ENCODE measurements at places on chromosomes 5 and 9.

GRCh38 chr5:173890195-173890991 is 2.2 kb downstream of the CPEB4 start:
- no peak for DNase-seq

DNA sequence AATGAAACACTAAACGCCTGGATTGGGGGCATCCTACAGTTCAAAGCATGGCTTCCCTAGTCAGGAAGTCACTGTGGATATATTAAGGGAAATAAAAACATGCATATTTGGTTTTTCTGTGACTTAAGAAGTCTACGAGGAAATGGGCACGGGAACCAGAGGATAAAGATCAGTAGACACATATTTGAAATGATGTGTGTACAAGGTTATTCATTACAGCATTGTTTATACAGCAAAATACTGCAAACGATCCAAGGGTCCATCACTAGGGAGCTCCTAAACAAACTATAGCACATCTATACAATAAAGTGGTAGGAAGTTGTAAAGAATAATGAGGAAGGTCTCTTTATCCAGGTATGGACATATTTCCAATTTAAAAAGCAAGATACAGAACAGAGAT is 71.8 kb downstream of the EFNA5 start:
- DNase-seq, result no peak

DNA sequence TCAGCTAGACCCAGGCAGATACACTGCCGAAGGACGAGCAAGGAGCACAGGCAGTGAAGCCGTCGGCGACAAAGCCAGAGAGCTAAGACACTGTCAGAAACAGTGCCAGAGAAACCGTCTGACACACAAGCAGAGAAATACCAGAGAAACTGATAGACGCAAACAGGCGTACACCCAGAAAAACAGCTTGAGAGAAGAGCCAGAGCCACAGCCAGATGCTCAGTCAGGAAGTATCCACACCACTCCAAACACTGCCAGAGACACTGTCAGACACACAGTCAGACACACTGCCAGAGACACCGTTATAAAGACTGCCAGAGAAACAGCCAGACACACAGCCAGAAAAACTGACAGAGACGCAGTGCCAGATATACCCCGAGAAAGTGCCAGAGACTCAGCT is 19.1 kb downstream of the CNTFR start:
- DNase-seq, result no peak

DNA sequence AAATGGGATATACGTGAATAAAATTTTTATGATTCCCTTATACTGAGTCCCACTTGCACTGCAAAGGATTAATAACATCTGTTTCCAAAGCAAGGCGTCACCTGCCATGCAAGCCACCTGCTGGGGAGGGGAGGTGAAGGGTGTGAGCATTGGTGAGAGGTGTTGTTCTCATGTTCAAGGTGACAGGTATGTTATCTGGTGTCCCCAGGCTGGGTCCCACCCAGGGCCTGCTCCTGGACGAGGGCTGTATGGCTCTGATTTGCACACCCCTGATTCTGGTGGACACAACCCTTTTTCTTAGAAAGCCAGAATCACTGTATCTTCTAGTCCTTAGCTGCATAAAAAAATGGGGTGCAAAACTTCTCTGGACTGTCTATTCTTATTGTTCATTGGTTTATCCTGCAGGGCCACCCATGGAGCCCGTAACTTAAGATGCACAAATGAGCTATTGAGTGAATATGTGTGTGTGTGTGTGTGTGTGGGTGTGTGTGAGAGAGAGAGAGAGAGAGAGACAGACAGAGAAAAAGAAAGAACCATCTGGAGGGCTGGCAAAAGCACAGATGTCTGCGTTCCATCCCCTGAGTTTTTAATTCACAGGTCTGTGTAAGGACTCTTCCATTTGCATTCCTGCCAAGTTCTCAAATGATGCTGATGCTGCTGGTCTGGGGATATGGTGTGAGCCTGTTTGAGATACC is 53.7 kb downstream of the SYK start:
- no peak for DNase-seq

DNA sequence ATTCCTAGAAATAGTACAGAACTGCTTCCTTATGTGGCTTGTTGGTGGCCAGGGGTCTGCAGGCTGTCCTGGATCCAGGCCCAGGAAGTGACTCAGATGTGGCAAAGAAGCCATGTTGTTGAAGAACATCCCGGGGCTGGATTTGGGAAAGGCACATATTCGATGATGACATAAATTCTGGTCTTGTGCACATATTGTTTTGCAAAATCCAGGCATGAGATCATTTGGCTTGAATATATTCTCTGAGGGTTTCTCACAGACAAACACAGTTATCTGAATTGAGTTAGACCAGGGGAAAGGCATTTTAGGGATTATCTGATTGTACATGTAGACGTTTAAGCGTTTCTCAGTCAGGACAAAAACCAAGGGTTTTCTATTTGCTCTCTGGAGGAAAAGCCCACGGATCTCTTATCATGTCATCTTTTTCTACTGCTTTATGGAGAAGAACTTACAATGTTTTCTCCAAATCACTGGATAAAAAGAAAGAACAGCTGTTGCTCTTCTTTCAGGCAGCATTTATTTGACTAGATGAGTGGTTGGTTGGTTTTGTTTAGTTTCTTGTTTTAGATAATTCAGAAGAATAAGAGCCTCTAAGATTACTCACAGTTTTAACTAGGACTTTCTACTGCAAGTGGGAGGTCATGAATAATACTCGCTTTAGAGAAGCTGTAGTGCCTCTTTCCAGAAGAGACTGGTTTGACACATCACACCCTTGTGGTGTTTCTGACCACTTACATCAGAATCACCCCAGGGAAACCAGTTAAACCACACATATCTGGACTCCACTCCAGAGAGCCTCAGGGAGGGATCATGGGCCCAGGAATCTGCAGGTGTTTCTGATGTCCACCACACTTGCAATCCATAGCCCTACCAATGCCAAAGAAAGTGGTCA is 29.5 kb upstream of the LHFPL2 start:
- no peak for DNase-seq

DNA sequence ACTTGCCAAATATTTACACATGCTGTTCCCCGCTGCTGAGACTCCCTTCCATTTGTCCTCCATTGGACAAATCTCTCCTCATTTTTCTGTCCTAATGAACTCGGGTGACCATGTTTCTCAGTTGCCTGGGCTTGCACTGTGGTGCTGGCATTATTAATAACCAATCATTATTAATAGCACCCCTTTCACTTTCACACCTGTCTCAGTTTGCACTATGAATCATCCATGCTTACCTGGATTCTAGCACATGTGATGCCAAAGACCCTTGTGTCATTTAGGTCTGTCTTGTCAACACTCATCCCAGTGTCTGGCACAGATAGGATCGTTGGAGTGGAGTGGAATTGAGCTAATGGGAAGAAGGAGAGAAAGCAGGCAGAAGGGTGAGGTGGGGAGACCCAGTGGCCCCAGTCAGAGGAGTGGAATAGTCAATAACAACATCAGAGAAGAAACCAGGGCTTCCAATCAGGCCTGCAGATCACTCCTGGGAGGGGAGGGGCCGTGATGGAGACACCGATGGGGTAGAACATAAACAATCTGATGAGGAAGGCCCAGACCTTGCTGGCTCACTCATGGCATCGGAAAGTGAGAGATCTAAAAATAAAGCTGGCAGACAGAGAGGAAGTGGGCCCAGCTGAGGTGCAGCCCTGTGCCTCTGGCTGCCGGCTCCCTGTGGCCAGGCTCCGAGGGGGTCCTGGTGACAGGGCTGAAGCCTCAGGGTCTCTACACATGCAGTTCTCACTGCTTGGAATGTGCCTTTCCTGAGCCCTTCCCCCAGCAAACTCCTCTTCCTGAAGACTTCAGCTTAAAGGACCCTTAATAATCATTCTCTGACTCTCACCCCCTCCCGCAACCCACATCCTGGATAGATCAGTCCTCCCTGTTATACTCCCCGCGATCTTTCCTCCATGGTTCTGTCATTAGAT is 33.5 kb upstream of the CRB2 start:
- peak; percentile 49 for DNase-seq

GRCh38 chr5:146891511-146891910 is 13.0 kb upstream of the PPP2R2B start:
- DNase-seq, result no peak

DNA sequence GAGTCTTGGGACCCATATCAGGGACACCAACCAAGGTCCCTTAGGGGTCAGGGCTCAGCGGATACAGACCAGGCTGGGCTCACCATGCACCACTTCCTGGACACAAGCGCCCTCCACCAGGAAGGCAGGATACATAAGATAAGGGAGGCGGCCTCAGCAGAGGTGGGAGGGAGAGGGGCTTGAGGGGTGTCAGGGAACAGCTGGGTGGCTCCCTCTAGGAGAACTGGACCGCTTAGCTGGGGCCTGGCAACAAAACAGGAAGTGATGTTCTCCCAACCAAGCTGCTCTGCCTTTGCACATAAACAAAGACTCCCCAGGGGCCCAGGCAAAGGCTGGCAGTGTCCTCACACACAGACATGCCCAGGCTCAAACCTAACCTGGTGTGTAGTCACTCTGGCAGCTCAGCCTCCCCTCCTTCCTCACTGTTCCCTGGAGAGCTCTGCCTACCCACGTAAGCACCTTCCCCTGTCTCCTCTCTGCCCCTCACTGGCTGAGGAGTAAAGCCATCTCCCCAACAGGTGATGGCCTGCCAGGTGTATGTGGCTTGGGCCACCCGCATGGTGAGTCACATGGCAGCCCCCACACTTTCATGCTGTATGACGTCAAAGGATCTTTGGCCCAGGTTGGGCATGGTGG is 5.8 kb upstream of the BICD2 start:
- DNase-seq, result no peak

Measured in stimulated activated CD4-positive, alpha-beta T cell treated with anti-CD3 and anti-CD28 coated beads, Interleukin-15, amount 100 ng/mL, for 48 hours (primary cell).